ENCODE measurements at places on chromosomes 6 and 20.

DNA sequence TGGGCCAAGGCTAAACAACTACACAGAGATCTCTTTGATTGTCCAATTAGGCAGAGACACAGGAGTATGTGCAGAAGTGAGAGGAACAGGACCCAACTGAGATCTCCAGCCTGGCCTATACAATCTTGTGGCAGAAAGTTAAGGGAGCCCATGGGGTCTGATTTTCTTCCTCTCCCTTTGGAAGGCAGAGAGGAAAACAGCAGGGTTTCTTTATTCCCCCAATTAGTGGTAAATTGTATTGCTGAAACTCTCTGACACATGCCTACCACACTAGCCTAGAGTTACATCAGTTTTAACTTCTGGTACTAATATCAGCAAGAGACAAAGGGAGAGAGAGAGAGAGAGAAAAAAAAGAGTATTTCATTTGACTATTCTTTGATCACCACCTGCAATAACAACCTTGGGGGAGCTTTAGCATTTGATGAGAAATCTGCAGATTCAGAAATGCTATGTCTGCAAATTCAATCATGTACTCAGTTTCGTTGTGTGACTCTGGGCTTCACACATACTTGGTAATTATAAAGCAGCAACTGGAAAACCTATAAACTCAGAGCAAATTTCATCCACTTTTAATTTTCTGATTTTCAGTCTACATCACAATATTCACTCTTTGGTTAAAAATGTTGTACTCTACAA is 260.3 kb upstream of the SPTLC3 start:
- DNase-seq = no peak

DNA sequence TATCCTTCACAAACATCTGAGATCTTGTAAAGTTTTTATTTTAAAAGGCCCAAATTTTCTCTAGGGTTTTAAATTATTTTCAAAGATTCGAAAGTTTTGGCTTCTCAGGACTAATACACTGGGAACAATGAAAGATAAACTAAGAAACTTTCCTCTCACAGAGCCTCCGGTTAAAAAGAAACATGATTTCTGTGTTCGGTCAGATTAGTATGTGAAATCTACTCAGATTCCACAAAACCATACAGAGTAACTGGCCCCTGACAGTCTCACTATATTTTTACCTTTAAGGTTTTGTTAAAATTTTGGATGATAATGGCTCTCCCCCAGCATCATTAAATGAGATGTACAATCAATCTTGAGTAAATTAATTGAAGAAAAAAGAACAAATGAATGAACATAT is 471.0 kb downstream of the COL12A1 start:
- no peak for DNase-seq

DNA sequence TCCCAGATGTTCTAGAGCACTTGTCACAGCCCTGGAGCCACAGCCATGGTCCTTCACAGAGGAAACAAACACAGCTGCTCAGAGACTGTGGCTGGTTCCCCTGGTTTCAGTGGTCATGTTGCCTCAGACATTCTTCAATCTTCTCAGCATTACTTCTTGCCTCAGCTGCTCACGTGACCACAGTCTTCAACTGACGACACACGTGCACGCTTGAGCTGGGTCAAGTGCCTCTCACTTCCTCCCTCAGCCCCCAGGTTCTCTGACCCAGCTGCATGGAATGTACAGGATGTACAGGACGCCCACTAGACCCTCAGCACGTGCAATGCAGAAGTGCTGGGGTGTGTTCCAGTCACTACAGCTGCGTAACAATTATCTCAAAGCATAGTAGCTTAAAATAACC is 159.8 kb upstream of the GGTLC1 start:
- DNase-seq = no peak

DNA sequence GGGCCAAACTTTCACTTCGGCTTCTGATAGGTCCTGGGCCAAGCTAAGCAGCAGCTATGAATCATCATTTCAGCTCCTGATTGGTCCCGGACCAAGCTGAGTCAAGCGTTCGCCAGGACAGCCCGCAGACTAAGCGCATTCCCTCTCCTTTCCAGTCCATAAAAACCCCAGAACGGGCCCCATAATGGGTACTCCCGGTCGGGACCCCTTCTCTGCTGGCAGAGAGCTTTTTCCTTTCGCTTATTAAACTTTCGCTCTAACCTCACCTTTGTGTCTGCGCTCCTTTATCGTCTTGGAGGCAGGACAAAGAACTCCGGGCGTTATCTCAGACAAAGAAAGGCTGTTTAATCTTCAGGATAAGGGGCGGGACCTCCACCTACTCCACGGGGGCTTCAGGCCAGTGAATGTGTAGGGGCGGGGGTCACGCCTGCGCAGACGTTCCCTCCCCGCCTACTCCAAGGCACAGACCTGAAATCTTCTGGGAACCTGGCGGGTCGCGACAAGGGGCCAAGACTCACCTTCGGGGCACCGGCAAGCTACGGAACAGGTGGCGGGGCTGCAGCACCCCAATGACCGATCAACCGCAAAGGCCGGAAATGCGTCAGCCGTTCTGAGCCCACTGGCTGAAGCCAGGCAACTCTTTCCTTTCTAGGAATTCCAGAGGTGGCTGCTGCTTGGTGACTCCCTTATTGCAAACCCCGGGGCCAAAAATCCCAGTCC is at the start of gene ZSCAN31:
ZSCAN31 (minus strand) TSS at position 585 of the 720 bp plus-strand sequence. CDS start 6,465 bp downstream, outside the sequence.
- peak; percentile 99 for DNase-seq

DNA sequence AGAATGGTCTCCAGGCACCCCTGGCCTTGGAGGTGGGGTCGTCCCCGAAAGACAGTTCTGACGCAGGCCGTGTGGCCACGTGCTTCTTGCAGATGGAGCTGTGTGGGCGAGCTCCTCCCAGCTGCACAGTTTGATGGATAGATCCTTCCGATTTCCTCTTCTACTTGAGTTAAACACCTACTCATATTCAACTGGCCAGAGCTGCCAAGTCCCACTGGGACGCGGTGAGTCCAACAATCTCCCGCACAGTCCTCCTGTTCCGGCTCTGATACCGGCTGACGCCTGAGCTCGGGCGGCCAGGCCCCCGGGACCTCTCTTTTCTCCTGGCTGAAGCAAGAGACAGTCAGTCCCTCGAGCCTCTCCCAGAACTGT is 57.9 kb upstream of the DACT2 start:
- no peak for DNase-seq

GRCh38 chr20:45938727-45939438 is 4.4 kb downstream of the PCIF1 start:
- no peak for DNase-seq

DNA sequence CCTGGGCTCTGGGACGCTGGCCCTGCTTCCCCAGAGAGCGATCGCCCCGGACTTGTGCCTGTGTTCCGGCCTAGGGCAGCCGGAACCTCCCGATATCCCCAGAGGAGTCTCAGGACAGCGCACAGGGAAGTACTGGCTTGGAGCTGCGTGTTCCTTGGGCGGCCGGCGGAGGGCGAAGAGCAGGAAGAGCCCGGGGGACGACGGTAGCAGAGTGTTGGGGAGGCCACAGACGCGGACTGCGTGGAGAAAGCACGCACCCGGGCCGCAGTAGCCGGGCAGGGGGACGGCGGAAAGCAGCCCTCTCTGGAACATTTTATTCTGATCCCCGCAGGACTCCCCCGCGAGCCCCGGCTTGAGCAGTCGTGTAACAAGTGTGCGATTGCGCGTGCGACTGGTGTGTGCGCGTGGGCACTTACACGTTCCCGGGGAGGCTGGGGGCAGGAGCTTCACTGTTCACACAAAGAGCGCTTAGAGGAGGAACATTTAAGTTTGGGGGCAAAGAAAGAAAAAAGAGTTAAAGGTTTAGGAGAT is 36.1 kb downstream of the NCR2 start:
- DNase-seq = peak; percentile 4

- no peak for DNase-seq
Observed at GRCh38 chr20:57450419-57450818, 59.2 kb downstream of the RBM38 start.

GRCh38 chr20:18395544-18395943 is 71.3 kb downstream of the DZANK1 start:
- DNase-seq = no peak

- no peak for DNase-seq
Observed at GRCh38 chr20:58664883-58665282, 13.8 kb downstream of the STX16 start.

GRCh38 chr6:35294308-35294945 is 3.2 kb upstream of the DEF6 start:
- peak; percentile 50 for DNase-seq

DNA sequence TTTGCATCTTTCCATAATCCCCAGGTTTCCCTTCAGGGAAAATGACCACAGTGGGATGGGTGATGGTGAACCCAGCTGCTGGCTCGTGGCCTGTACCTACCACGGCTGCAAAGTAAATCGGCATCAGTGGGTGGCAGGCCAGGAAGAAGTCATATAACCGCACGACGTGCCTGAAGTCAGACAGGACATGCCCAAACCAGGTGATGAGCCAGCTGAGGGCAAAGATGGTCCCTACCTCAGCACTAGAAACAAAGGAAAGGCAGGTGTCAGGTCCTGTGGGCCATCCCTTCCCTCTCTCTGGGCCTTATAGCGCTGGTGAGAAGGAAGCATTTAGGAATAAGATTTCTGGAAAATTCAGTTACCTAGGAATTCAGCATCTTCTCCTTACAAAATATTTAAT is 22.2 kb downstream of the TBC1D20 start:
- no peak for DNase-seq

DNA sequence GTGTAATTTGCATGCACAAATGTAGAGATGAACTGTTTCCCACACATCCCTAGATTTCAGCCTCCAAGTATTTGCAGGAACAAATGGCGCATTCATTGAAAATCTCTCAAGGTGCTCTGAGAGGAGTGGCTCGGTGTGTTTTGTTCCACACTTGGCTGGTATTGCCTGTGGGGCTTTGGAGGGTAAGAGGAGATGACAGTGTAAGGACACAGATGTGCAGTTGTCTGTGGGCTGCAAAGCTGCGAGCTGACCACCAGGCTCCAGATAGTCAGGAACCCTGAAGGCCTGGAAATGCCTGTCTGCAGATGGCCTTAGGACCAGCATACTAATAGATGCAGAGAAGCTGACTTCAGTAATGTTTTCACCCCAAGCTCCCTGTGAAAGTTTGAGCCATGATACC is 57.7 kb upstream of the PBOV1 start:
- no peak for DNase-seq

- DNase-seq = peak; percentile 87
Observed at GRCh38 chr20:32457479-32457986, 99.4 kb downstream of the ASXL1 start.

GRCh38 chr6:35014786-35015185 is 125.7 kb downstream of the ANKS1A start:
- DNase-seq = no peak

- DNase-seq = no peak
Observed at GRCh38 chr6:32382757-32383420, 11.2 kb upstream of the TSBP1 start.

GRCh38 chr6:105135056-105135455 is 44.8 kb downstream of the POPDC3 start:
- DNase-seq = peak; percentile 56

GRCh38 chr6:44514085-44514484 is 126.6 kb downstream of the CDC5L start:
- no peak for DNase-seq

DNA sequence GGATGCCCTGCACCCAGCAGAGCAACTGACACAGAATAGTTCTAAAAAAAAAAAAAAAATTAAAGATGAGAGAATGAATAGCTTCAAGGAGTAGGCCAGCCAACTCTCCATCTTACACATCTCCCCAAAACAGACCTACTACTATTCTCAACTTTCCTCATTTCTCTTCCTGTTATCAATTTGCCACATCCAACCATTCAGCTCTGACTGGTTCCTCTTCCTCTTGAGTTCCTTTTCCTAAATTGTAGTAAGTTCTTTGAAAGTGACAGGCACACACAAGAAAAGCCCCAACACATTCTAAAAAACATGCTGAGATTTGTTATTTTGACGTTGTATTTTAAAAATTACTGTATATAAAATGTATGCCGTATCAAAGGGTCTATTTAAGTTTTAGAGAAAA is 117.2 kb downstream of the PDSS2 start:
- no peak for DNase-seq

GRCh38 chr20:19770375-19770774 is 12.3 kb downstream of the RIN2 start:
- no peak for DNase-seq

GRCh38 chr6:165571068-165571682 is 91.9 kb downstream of the PDE10A start:
- DNase-seq = no peak

DNA sequence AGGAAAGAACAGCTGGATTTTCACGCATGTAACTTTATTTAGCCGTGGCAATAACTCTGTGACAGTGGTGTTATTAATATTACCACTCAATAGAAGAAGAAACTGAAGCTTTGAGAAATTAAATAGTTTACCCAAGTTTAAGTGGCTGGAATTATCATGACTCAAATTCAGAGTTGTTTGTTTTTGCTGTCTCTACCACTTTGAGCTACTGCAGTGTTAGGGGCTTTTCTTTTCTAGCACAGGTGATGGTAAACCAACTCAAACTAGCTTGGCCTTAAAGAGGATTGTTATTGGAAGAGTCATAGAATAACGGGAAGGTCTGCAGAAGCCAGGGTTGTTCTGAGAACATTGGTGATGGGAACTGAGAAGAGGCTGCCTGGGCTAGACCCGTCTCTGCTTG is 66.0 kb upstream of the PREP start:
- DNase-seq = no peak

All from NCI-H2227 treated with DMSO at 0.1 percent for 48 hours (cell line).